ENCODE measurements at places on chromosomes 4 and X.

DNA sequence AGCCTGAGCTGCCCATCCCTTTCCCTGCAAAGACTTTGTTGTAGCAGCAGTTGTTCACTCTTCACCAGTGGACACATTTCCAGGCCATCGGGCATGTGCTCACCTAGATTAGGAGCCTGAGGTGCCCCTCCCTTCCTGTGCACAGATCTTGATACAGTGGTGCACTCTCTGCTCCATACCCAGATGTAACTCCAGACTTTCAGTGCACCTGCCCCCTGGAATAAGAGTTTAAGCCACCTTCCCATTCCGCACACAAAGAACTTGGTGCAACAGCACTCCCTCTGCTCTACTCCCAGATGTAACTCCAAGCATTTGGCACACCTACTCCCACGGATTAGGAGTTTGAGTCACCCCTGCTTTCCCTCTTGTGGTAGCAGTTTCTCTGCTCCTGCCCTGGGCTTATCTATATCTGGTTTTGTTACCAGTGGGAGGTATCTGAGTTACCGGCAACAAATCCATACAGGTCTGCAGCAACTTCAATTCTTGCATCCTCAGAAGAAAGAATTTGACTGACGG lies 36.0 kb upstream of the PLK4 start:
- no peak for DNase-seq

- no peak for DNase-seq
Observed at GRCh38 chr4:140286456-140286855, 87.0 kb upstream of the SCOC start.

DNA sequence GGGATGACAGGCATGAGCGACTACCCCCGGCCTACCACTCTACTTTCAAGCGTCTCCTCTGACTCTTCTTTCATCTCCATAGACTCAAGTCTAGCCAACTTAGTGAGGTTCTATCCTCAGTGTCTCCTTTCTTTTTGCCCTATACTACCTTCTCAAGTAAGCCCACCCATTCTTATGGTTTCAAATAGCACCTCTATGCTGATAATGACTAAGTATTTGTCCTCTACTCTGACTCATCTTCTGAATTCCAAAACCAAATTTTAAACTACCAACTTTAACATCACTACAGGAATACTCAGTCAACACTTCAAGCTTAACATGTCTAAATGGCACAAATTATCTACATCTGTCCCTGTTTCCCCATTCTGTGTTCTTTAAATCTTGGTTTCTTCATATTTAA lies 47.8 kb downstream of the ELF2 start:
- DNase-seq: no peak

DNA sequence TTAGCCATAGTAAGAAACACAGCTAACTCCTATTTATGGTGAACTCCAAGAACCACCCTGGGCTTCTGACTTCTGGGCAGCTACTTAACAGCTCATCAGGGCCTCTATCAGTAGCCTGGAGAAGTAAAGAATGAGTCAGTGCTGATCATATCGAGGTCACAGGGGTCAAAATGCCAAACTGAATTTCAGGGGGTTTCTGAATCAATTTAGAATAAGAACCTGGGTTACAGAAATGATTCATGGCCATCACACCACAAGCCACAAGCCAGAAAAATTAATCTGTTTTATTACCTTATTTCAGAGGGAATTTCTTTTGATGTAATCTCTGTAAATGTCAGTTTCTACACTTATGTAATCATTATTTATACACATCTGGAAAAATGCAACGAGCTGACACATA lies 64.4 kb downstream of the CHST7 start:
- DNase-seq: no peak

DNA sequence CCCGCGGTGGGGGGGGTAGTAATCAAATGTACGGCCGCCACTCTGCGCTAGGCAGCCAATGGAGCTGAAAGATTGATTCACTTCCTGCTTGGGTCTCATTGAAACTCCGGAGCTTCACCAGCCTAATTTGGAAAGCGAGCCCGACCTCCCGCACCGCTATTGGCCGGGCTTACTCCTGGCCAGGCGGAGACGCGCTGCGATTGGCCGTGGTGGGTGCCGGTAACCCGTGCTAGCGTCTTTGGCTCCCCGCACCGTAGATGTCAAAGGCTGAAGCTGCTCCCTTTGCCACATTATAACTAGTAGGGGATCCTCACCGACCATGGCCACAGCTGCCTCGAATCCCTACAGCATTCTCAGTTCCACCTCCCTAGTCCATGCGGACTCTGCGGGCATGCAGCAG lies at the start of gene POU3F4:
TSS of gene POU3F4 (plus strand) at position 285 of the 400 bp plus-strand sequence. CDS start at position 320, 35 bp downstream.
- DNase-seq: no peak

DNA sequence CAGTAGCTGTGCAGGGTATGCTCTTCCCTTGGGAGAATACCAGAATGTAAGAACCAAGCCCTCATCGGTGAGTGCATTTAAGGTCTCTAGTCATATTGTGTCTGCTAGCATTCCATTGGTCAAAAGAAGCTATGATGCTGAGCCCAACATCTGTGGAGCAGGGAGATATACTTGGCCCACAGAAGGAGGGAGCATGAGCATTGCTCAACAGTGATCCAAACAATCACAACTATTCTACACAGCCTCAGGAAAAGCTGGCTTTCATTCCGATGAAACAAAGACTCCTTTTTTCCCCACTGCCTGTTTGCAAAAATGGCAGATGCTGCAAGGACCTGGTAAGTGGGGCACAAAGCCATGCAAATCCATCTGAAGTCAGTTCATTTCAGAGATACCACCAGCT lies 80.6 kb upstream of the DHX15 start:
- no peak for DNase-seq

DNA sequence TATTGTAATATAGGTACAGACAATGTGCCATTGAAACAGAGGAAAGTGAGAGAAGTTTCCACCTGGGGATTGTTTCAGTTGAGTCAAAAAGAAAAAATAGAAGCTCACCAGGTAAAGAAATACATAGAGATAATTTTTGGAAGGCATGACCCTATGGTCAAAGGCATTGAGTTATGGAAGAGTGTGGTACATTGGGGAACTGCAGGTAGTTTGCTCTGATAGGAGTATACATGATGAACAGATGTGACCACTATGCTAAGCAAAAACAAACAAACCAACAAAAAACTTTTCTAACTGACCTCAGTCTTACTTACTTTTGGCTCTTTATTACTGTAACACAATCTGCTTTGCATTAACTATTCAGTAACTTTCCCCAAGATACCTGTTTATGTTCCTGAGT lies 85.9 kb downstream of the UGT8 start:
- DNase-seq: no peak

GRCh38 chrX:14013054-14013453 lies 16.6 kb downstream of the GEMIN8 start:
- no peak for DNase-seq

DNA sequence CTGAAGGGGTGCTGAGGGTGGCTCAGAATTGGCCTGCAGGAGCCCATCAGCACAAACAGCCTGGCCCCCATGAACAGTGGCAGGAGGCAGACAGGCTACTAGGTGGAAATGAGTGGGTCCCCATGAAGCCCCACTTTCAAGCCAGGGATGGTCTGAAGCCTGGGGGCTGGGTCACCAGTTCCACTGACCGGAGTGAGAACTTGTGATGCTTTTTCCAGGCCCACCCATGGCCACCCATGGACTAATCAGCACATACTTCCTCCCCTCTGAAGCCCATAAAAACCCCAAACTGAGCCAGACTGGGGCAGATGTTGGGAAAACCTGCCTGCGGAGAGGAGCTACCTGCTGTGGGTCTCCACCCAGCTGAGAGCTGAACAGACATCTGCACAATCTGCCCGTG lies 284.1 kb downstream of the EVC2 start:
- DNase-seq: no peak

GRCh38 chr4:8656185-8656517 lies 63.6 kb downstream of the CPZ start:
- DNase-seq: no peak

- peak; percentile 25 for DNase-seq
Observed at GRCh38 chr4:1199556-1200331, 27.4 kb upstream of the SPON2 start.

DNA sequence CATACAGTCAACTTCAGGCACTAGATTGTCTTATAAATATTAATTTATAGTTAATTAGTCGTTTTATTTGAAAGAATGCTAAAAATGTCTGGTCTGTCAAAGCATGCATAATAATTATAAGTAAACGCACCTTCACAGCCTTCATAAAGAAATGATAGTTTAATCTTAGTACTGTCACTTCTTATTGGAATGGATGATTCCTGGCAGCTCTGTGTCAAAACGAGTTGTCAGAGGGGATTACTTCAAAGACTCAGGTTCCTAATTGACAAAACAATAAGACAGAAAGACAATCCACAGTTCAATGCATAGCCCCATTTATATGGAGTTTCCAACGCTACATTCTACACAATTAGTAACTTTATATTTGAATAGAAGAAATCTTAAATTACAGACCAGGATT lies 461.3 kb upstream of the TECRL start:
- DNase-seq: no peak

DNA sequence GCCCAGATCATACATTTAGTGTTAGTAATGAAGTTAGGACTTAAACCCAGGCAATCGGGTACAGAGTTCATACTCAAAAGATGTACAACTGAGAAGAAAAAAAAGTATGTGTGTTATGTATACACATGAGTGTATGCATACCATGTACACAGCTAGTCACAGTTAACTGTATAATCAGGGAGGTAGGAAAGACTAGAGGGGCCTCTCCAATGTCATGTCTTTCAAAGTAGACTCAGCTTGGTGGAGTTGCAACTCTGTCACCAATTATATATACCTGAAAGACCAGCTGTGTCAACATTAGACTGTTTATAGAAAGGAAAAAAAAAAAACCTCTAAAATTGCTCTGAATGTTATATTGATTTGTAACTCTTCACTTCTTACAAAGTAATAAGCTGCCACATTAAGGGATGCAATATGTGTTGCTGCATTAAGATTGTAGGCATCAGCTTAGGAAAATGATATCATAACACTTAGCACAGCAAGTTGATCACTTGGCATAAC lies 167.5 kb downstream of the DCTD start:
- peak; percentile 28 for DNase-seq

- no peak for DNase-seq
Observed at GRCh38 chr4:151430740-151431457, 21.9 kb downstream of the FHIP1A start.

DNA sequence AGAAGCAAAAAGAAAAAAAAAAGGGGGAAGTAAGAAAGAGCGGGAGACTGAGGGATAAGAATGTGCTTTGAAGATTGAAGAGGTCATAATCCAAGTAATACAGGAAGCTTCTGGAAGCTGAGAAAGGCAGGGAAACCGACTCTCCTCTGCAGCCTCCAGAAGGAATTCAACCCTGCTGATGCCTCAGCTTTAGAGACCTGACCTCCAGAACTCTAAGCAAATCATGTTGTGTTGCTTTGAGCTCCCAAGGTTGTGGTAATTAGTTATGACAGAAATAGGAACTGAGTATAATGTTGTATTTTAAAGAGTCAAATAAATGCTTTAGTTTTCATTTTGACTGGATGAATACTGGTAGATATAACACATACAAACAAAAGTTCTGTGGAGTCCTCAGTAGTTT lies 48.0 kb upstream of the FAT1 start:
- no peak for DNase-seq

DNA sequence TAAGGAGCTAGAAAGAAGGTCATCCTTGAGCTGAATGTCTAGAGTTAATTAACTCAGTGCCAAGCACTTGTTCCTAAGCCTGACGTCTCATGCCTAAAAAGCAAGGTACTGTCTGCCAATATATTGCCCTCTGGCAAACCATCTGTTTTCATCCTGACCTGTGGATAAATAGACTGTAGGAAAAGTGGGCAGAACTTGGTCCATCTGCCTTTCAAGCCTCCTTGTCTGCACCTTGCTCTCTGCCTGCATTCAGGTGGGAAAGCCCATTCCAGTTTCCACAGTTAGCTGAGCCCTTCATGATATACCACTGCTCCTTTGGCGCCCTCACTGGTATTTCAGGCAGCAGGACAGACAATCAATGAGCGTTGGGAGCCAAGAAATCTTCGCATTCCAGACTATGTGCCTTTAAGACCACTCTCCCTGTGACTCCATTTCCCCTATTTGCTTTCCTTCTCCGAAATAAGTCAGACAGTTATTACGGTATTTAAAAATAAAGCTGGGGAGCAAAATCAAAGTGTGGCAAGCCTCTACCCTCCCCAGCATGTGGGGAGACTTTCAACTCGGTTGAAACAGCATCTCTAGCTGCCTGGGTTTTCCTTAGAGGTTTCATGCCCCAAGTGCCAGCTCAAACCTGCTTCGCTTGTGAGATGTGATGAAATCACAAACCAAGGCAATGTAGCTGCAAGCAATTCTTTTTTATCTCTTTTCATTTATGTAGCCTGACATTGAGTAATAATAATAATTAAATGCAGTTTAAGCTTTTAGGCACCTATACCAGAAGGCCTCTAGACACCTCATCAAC lies 2.5 kb upstream of the CCDC149 start:
- no peak for DNase-seq

GRCh38 chr4:122313006-122313646 lies 65.7 kb upstream of the ADAD1 start:
- DNase-seq: no peak

DNA sequence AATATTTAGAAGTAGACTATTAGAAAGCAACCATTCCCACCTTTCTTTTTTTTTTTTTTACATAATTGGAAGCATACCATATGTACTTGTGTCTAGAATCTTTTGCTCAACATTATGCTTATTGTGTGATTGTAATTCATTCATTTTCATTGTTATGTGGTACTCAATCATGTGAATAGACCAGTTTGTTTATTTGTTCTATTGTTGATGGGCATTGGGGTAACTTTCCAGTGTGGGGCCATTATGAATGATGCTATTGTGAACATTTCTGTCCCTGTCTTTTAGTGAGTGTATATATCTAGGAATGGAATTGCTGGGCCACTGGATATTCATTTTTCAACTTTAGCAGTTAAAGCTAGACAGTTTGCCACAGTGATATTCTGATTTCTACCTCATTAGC lies 62.5 kb upstream of the MCUB start:
- DNase-seq: no peak

GRCh38 chrX:9794495-9794894 lies 8.3 kb downstream of the SHROOM2 start:
- DNase-seq: no peak

DNA sequence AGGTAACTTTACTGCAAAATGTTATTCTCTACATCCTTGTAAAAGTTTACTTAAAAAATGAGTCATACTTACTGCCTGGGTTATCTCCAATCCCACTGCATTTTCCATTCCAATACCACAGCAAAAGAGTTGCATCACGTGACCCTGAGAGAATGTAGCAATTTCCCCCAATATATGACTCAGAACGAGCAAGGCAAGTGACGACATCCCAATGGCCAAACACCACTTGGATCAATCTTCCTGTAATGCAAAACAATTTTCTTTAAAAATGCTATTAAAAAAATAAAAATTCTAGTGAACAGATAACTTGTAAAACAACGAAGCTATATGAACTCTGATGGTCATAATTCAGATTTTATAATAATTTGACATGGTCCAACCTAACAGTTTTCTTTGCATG lies 224.3 kb downstream of the DCLK2 start:
- DNase-seq: peak; percentile 59
